ENCODE measurements at places on chromosomes 2 and 18. TPM values are rescaled to one million over a fixed set of nuclear protein-coding genes. Genes with fewer than 3 reads are reported as not detected.

GRCh38 chr18:72830109-72830508, 37.7 kb downstream of the NETO1 start:
- DNase-seq = peak; percentile 66
- no peak overlapping the region for H3K27ac ChIP-seq
- no peaks in the 10 kb centered on the region for H3K4me1 ChIP-seq
- H3K36me3 ChIP-seq = no peaks in the 10 kb centered on the region
- no peak overlapping the region for H3K4me3 ChIP-seq
- no peaks in the 10 kb centered on the region for H3K27me3 ChIP-seq

The FNDC4 gene
- 26.4 TPM for total RNA-seq

- no peak overlapping the region for H3K27ac ChIP-seq
- H3K4me1 ChIP-seq = no peaks in the 10 kb centered on the region
- H3K4me3 ChIP-seq = no peak overlapping the region
- peak; percentile 33 for DNase-seq
- peaks cover 1% of the 10 kb centered on the region for H3K27me3 ChIP-seq
Observed at GRCh38 chr2:203453858-203454451, 81.1 kb downstream of the RAPH1 start.

- DNase-seq = no peak
- H3K4me1 ChIP-seq = peaks cover 48% of the 10 kb centered on the region
- peak overlapping the region; percentile 79 for H3K27ac ChIP-seq
- H3K36me3 ChIP-seq = peaks cover 6% of the 10 kb centered on the region
- no peak overlapping the region for H3K4me3 ChIP-seq
Observed at GRCh38 chr2:222745836-222746559, 74.5 kb downstream of the MOGAT1 start.

- H3K36me3 ChIP-seq = peaks cover 31% of the 10 kb centered on the region
- H3K4me3 ChIP-seq = no peak overlapping the region
- H3K27ac ChIP-seq = peak overlapping the region; percentile 64
- H3K4me1 ChIP-seq = peaks cover 27% of the 10 kb centered on the region
Observed at GRCh38 chr2:232584238-232584637, 33.7 kb downstream of the EIF4E2 start.

The WDR35 gene
- total RNA-seq = 10.3 TPM

- H3K4me3 ChIP-seq = peak overlapping the region; percentile 47
- peaks cover 17% of the 10 kb centered on the region for H3K27me3 ChIP-seq
- H3K27ac ChIP-seq = no peak overlapping the region
Observed at GRCh38 chr2:42761554-42761953, 2.4 kb downstream of the OXER1 start.

Measured in endothelial cell (in vitro differentiated cells).